Fibroblast of lung (primary cell): ENCODE measurements at places on chromosomes 1 and 21. TPM values are rescaled to one million over a fixed set of nuclear protein-coding genes. Genes with fewer than 3 reads are reported as not detected.
A peak's percentile ranks its signal among the peaks of the same experiment; 100 is the strongest.

The SPRR4 gene
- not detected in 2 replicates for total RNA-seq

DNA sequence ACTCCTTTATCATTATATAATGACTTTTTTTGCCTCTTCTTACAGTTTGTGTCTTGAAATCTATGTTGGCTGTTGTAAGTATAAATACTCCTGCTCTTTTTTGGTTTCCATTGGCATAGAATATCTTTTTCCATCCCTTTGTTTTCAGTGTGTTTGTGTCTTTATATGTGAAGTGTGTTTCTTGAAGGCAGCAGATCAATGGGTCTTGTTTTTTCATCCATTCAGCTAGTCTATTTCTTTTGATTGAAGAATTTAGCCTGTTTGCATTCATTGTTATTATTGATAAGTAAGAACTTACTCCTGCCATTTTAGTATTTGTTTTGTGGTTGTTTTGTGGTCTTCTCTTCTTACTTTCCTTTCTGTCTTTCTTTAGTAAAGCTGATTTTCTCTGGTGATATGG is 322.8 kb downstream of the PLA2G4A start:
- DNase-seq: no peak
- H3K36me3 ChIP-seq: no peaks in the 10 kb centered on the region
- H3K4me3 ChIP-seq: no peak overlapping the region
- H3K4me1 ChIP-seq: no peaks in the 10 kb centered on the region
- no peaks in the 10 kb centered on the region for H3K27me3 ChIP-seq

GRCh38 chr1:172163498-172164215 is 256.8 kb upstream of the C1orf105 start:
- DNase-seq: peak; percentile 46
- H3K4me3 ChIP-seq: no peak overlapping the region
- H3K4me1 ChIP-seq: peaks cover 5% of the 10 kb centered on the region
- H3K27ac ChIP-seq: no peak overlapping the region

GRCh38 chr1:46675549-46676314 is 4.1 kb downstream of the TEX38 start:
- no peak overlapping the region for H3K4me3 ChIP-seq
- no peak overlapping the region for H3K27ac ChIP-seq
- peaks cover 4% of the 10 kb centered on the region for H3K36me3 ChIP-seq
- no peaks in the 10 kb centered on the region for H3K27me3 ChIP-seq
- H3K4me1 ChIP-seq: no peaks in the 10 kb centered on the region

The SYPL2 gene
- total RNA-seq: 0.26 and 1.7 TPM in 2 replicates

The AMPD1 gene
- not detected in 2 replicates for total RNA-seq

DNA sequence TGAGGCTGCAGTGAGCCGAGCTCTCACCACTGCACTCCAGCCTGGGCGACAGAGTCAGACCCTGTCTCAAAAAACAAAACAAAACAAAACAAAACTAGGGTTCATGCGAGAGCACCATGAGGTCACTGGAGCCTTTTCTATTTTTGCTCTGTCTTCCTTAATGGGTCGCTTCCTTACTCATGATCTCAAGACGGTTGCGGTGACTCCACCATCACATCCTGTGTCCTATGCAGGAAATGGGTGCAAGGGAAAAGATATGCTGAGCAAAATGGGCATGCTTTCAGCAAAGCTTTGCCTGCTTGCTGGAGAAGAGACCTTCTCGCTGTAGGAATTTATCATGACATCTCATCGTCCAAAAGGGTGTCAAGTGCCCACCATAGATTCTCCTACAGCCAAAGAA is 36.4 kb downstream of the WNT9A start:
- no peak overlapping the region for H3K27ac ChIP-seq
- H3K4me3 ChIP-seq: no peak overlapping the region
- no peak for DNase-seq
- H3K27me3 ChIP-seq: no peaks in the 10 kb centered on the region
- no peaks in the 10 kb centered on the region for H3K4me1 ChIP-seq

GRCh38 chr1:84724128-84724860 is 34.0 kb upstream of the SSX2IP start:
- no peaks in the 10 kb centered on the region for H3K27me3 ChIP-seq
- H3K4me1 ChIP-seq: peaks cover 12% of the 10 kb centered on the region
- H3K36me3 ChIP-seq: no peaks in the 10 kb centered on the region
- no peak for DNase-seq

GRCh38 chr1:223748405-223748772 is 36.0 kb downstream of the CAPN2 start:
- no peak overlapping the region for H3K4me3 ChIP-seq
- DNase-seq: peak; percentile 86
- peaks cover 28% of the 10 kb centered on the region for H3K4me1 ChIP-seq
- no peaks in the 10 kb centered on the region for H3K27me3 ChIP-seq
- peak overlapping the region; percentile 50 for H3K27ac ChIP-seq
- peaks cover 52% of the 10 kb centered on the region for H3K36me3 ChIP-seq

GRCh38 chr1:111468717-111469100 is 5.1 kb upstream of the C1orf162 start:
- H3K4me1 ChIP-seq: no peaks in the 10 kb centered on the region
- DNase-seq: no peak
- H3K4me3 ChIP-seq: no peak overlapping the region
- no peak overlapping the region for H3K27ac ChIP-seq

The PPIAL4G gene
- total RNA-seq: not detected in 2 replicates

The CFHR4 gene
- not detected in 2 replicates for total RNA-seq

DNA sequence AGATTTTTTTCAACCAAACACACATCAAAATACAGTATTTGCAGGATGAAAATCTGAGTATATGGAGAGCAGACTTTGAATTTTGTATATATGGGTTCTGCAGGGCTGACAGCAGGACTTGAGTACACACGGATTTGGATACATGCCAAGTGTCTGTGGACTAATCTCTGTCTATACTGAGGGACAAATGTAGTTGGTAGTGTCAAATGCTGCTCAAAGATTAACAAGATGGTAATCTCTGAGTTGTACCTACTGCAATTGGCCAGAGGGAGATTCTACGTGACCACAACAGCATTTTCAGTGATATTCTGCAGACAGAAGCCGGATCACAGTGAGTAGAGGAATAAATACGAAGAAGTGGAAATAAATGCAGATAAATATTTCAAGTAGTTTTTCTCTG is 43.4 kb downstream of the SHCBP1L start:
- H3K27ac ChIP-seq: no peak overlapping the region
- no peaks in the 10 kb centered on the region for H3K27me3 ChIP-seq
- DNase-seq: no peak
- no peaks in the 10 kb centered on the region for H3K4me1 ChIP-seq
- no peaks in the 10 kb centered on the region for H3K36me3 ChIP-seq

DNA sequence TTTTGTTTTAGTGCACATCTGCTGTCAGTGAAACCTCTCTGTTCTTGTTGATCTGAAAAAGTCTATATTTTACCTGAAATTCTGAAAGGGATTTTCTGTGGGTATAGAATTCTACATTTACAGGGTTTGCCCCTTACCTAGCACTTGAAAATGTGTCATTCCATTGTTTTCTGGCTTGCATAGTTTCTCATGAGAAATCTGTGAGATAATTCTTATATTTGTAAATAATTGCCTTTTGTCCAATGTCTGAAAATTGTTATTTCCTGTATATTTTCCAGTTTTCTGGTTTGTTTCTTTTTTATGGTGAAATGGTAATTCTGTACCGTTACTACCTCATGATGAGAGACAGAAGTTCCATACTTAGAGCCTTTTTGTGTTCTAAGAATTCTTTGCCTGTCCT is 11.8 kb upstream of the SCAF4 start:
- H3K4me3 ChIP-seq: no peak overlapping the region
- H3K27me3 ChIP-seq: no peaks in the 10 kb centered on the region
- no peak for DNase-seq
- H3K36me3 ChIP-seq: no peaks in the 10 kb centered on the region

The RNF223 gene
- total RNA-seq: not detected in 2 replicates

- H3K27ac ChIP-seq: no peak overlapping the region
- peaks cover 4% of the 10 kb centered on the region for H3K27me3 ChIP-seq
- H3K36me3 ChIP-seq: no peaks in the 10 kb centered on the region
- no peaks in the 10 kb centered on the region for H3K4me1 ChIP-seq
Observed at GRCh38 chr1:52588027-52588426, 14.1 kb upstream of the GPX7 start.

GRCh38 chr1:207845109-207845508 is 65.8 kb downstream of the CD34 start:
- H3K4me1 ChIP-seq: no peaks in the 10 kb centered on the region
- no peak overlapping the region for H3K27ac ChIP-seq
- no peaks in the 10 kb centered on the region for H3K27me3 ChIP-seq
- DNase-seq: no peak
- no peaks in the 10 kb centered on the region for H3K36me3 ChIP-seq

DNA sequence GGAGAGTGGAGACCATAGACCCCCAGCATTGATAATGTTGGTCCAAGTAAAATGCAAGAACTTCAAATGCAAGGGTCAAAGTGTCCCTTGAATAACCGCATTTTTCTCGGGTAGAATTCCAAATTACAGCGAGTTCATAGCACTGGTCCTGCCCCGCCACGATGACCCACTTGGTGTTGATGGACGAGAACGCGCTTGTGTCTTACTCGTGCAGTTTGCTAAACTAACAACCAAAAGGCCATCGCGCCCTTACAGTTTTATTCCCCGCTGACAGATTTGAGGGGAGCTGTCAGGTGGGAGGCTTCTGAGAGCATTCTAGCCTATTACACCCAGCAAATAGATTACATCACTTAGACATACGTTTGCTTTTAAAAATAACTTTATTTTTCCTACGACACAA is 17.3 kb upstream of the TSPEAR start:
- no peak overlapping the region for H3K4me3 ChIP-seq
- no peak overlapping the region for H3K27ac ChIP-seq
- H3K4me1 ChIP-seq: no peaks in the 10 kb centered on the region
- no peaks in the 10 kb centered on the region for H3K36me3 ChIP-seq
- H3K27me3 ChIP-seq: peaks cover 3% of the 10 kb centered on the region
- DNase-seq: no peak

The FAM131C gene
- total RNA-seq: 0.26 and 0.50 TPM in 2 replicates

DNA sequence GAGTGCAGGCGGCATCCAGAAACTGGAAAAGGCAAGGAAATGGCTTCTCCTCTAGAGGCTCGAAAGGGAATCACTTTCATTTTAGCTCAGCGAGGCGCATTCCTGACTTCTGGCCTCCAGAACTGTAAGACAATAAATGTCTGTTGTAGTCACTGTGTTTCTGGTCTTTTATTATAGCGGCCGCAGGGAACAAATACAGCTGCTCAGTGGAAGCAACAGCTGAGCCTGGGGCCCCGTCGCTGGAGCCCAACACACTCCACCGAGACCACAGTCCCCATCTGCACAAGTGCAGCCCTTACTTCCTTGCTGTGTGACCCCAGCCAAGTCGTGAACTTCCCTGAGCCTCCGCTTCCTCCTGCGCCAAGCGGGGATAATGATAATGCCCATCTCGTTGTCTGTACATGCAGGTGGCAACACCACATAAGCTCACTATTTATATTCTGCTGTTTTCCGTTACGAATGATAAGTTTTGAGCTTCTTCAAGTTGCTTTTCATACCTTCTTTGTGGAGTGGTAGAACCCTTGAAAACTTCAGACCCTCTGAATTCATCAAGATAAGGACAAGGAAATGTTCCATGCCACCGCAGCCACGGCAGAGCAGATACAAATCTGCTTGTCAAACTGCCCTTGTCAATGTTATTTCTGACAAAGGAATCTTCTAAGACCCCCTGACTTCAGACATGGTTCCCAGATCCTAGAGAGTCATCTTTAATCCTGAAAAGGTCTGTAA is 3.2 kb upstream of the LAPTM5 start:
- no peaks in the 10 kb centered on the region for H3K36me3 ChIP-seq
- H3K27me3 ChIP-seq: peaks cover 4% of the 10 kb centered on the region
- peaks cover 12% of the 10 kb centered on the region for H3K4me1 ChIP-seq
- no peak overlapping the region for H3K4me3 ChIP-seq
- H3K27ac ChIP-seq: no peak overlapping the region

DNA sequence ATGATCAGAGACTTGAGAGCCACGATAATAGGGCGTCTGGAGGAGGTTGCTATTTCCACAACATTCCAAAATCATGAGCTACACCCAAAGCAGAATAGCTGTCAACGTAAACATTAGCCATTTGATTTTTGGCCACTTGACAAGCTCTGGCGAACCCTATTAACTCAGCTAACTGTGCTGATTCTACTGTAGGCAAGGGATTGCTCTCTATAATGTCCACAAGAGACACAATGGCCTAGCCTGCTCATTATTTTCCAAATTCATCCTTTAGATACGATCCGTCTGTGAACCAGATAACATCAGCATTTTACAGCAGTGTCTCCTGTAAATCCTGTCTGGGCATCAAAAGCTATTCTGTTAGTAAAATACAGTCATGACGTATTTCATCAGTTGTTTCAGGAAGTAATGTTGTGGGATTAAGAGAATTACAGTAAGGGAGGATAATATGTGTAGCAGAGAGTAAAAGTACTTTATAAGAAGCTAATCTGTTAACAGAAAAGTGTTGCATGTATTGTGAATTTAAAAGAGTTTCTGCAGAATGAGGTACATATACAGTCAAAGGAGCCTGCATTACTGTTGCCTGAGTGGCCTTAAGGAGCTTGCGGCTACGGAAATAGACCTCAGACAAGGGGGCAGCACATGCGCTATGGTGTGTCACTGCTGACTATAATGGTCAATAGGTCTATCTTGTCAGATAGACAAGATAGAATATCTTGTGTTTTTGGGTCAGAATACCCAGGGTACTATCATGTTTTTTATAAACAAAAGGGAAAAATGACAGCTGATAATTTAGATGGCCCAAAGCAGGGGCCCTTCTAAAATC is 44.9 kb upstream of the TINAGL1 start:
- peaks cover 9% of the 10 kb centered on the region for H3K4me1 ChIP-seq
- no peak overlapping the region for H3K27ac ChIP-seq
- no peaks in the 10 kb centered on the region for H3K36me3 ChIP-seq
- H3K4me3 ChIP-seq: no peak overlapping the region

The CD101 gene
- under 0.01 TPM in 1 of 2 replicates, not detected in the other for total RNA-seq

The ATAD3C gene
- total RNA-seq: under 0.01 and 0.17 TPM in 2 replicates

GRCh38 chr1:181490740-181491712 is 7.7 kb downstream of the CACNA1E start:
- peaks cover under 1% of the 10 kb centered on the region for H3K27me3 ChIP-seq
- H3K36me3 ChIP-seq: no peaks in the 10 kb centered on the region
- no peak for DNase-seq
- no peaks in the 10 kb centered on the region for H3K4me1 ChIP-seq
- H3K4me3 ChIP-seq: no peak overlapping the region
- no peak overlapping the region for H3K27ac ChIP-seq

GRCh38 chr21:39714331-39714730 is 30.7 kb upstream of the IGSF5 start:
- no peak overlapping the region for H3K27ac ChIP-seq
- H3K4me3 ChIP-seq: no peak overlapping the region
- no peak for DNase-seq

The KIFAP3 gene
- 27.5 and 30.2 TPM in 2 replicates for total RNA-seq

The LCE2B gene
- not detected in 2 replicates for total RNA-seq

GRCh38 chr1:59593798-59594790 is 220.7 kb upstream of the HOOK1 start:
- no peak overlapping the region for H3K27ac ChIP-seq

- no peak overlapping the region for H3K4me3 ChIP-seq
- H3K36me3 ChIP-seq: no peaks in the 10 kb centered on the region
- peak; percentile 17 for DNase-seq
- H3K27me3 ChIP-seq: no peaks in the 10 kb centered on the region
Observed at GRCh38 chr1:3598051-3598491, 13.2 kb downstream of the MEGF6 start.

GRCh38 chr1:2232255-2232915 is 4.3 kb downstream of the SKI start:
- DNase-seq: no peak
- peaks cover 11% of the 10 kb centered on the region for H3K36me3 ChIP-seq

The PRAMEF8 gene
- not detected in 2 replicates for total RNA-seq
